ENCODE measurements at places on chromosomes 4 and X. TPM values are rescaled to one million over a fixed set of nuclear protein-coding genes. Genes with fewer than 3 reads are reported as not detected.

GRCh38 chr4:76830612-76830963, 67.4 kb downstream of the SOWAHB start:
- H3K27ac ChIP-seq, result peak overlapping the region; percentile 44
- H3K27me3 ChIP-seq, result no peaks in the 10 kb centered on the region
- H3K4me1 ChIP-seq, result peaks cover 13% of the 10 kb centered on the region
- H3K36me3 ChIP-seq, result no peaks in the 10 kb centered on the region
- DNase-seq, result no peak

GRCh38 chr4:83552083-83552482, 16.2 kb downstream of the GPAT3 start:
- no peaks in the 10 kb centered on the region for H3K36me3 ChIP-seq
- H3K27me3 ChIP-seq, result no peaks in the 10 kb centered on the region
- no peak overlapping the region for H3K27ac ChIP-seq
- no peak for DNase-seq

GRCh38 chrX:2242326-2242725, 258.4 kb downstream of the DHRSX start:
- no peaks in the 10 kb centered on the region for H3K4me1 ChIP-seq
- H3K27ac ChIP-seq, result no peak overlapping the region
- DNase-seq, result no peak
- no peak overlapping the region for H3K4me3 ChIP-seq
- H3K36me3 ChIP-seq, result peaks cover 5% of the 10 kb centered on the region

- no peaks in the 10 kb centered on the region for H3K27me3 ChIP-seq
- DNase-seq, result no peak
- H3K36me3 ChIP-seq, result no peaks in the 10 kb centered on the region
These were observed 348.8 kb downstream of the GBA3 start for GRCh38 chr4:23041501-23041900.

DNA sequence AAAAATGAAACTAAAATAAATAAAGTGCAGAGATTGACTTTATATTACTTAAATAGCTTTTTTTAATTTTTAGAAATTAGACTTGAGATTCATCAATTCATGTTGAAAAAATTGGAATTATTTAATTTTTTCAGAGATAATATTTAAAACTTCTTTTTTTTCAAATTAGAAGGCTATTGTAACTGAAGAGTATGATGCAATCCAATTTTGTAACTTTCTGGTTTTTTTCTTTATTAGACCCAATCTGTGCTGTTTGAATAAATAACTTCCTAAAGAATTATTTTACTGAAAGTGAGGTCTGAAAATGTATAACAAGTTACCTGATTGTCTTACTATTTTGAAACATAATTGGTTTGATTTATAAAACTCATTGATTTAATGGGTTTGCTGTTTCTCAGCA, 200.9 kb downstream of the MAD2L1 start:
- H3K27ac ChIP-seq, result no peak overlapping the region
- H3K4me1 ChIP-seq, result no peaks in the 10 kb centered on the region
- no peak overlapping the region for H3K4me3 ChIP-seq
- no peak for DNase-seq
- H3K27me3 ChIP-seq, result no peaks in the 10 kb centered on the region

DNA sequence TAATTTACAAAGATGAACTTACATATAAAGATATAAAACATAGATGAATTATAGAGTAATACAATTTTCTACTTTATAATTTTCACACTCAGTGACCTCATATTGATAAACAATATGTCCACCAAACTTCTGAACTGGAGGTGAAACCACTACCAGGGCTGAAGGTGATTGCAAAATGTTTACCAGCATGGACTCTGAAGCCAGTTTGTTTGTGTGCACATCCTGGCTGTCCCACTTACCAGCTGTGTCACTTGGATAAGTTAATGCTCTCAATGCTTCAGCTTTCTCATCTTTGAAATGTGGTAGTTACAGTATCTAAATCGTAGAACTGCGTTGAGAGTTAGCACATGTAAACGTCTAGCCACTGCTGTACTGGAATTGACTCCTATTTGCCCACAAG, 392.6 kb downstream of the HNRNPD start:
- no peak overlapping the region for H3K4me3 ChIP-seq
- H3K36me3 ChIP-seq, result no peaks in the 10 kb centered on the region
- H3K27me3 ChIP-seq, result no peaks in the 10 kb centered on the region
- H3K27ac ChIP-seq, result no peak overlapping the region
- H3K4me1 ChIP-seq, result no peaks in the 10 kb centered on the region

DNA sequence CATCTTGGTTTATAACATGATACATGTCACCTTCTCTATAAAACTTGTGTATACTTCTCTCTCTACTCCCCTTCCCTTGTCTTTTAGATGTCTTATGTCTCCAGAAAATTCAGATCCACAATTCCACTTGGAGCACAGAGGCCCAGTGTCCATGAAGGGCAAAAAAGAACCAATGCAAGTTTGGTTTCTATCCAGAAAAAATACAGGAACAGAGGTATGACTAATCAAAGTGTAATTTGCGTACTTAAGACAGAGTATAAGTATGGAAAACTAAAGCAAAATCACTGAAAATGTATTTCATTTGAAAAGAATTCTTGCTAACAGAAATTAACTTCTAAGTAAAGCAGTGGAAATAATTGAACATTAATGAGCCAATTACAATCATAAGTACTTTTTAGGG, 46.2 kb downstream of the GUCY1B1 start:
- no peak overlapping the region for H3K27ac ChIP-seq
- no peaks in the 10 kb centered on the region for H3K4me1 ChIP-seq
- H3K27me3 ChIP-seq, result no peaks in the 10 kb centered on the region
- H3K36me3 ChIP-seq, result peaks cover 79% of the 10 kb centered on the region
- no peak for DNase-seq
- no peak overlapping the region for H3K4me3 ChIP-seq

DNA sequence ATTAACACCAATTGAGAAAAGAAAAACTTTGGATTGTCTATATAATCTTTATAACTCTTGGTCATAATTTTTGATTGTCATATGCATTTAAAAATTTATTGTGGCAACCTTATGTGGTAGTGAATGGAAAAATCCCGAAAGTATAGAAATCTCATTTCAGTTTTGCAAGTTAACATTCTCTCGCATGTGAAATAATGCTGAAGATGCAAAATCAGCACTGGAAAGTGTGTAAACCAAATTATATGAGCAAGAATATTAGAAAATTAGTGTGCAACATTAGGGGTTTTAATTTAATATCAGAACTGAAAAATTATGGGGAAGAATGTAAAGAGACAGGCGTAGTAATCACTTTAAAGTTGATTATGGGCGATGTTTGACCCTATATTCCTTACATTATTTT, 1472.8 kb downstream of the PCDH7 start:
- no peak overlapping the region for H3K27ac ChIP-seq
- no peaks in the 10 kb centered on the region for H3K27me3 ChIP-seq
- no peak overlapping the region for H3K4me3 ChIP-seq
- H3K36me3 ChIP-seq, result no peaks in the 10 kb centered on the region
- no peaks in the 10 kb centered on the region for H3K4me1 ChIP-seq

- H3K4me1 ChIP-seq, result no peaks in the 10 kb centered on the region
- no peak overlapping the region for H3K4me3 ChIP-seq
- H3K27me3 ChIP-seq, result no peaks in the 10 kb centered on the region
- DNase-seq, result no peak
These were observed 39.7 kb downstream of the HMGB2 start for GRCh38 chr4:173294444-173294843.

DNA sequence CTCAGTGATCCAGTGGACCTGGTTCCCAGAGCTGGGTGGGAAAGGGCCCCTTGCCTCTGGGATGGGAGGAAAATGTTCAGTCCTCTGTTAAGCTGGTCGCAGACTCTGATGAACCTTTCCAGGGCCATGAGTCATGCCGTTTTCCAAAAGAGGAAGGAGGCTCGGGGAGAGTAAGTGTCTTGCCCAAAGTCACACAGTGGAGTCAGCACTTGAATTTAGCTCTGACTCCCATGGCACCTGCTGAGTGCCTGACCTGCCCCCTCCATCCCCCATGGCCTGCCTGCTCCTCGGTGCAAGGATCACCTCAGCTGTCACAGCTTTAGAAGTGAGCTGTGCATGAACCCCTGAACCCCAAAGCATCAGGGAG, 14.0 kb upstream of the KIAA0232 start:
- no peaks in the 10 kb centered on the region for H3K27me3 ChIP-seq
- DNase-seq, result no peak
- H3K36me3 ChIP-seq, result no peaks in the 10 kb centered on the region
- H3K4me1 ChIP-seq, result no peaks in the 10 kb centered on the region
- H3K4me3 ChIP-seq, result no peak overlapping the region

DNA sequence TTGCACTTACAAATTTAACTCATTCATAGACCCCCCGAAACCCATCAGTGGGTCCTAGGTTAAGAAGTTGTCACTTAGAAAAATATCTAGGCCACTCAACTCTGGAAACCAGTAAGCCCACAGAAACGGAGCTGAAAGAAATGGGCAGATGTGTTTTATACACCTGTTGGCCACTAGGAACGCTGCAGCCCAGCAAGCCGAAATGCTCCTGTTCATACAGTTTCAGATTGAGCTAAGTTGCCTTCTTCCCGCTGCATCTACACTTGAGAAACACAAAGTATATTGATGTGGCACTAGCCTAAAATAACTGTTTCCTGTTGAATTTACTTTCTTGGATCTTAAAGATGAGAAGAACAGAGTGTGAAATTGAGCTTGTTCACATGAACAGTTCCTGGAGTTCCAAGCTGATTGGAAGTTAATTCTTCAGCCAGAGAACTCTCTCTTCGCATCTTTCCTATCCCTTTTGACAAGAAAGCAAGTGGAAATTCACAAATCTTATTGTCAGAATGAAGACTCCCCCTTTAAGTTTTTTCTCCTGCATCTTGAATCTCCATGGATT, 174.1 kb downstream of the RBMX2 start:
- no peaks in the 10 kb centered on the region for H3K4me1 ChIP-seq
- DNase-seq, result peak; percentile 23
- H3K36me3 ChIP-seq, result no peaks in the 10 kb centered on the region

DNA sequence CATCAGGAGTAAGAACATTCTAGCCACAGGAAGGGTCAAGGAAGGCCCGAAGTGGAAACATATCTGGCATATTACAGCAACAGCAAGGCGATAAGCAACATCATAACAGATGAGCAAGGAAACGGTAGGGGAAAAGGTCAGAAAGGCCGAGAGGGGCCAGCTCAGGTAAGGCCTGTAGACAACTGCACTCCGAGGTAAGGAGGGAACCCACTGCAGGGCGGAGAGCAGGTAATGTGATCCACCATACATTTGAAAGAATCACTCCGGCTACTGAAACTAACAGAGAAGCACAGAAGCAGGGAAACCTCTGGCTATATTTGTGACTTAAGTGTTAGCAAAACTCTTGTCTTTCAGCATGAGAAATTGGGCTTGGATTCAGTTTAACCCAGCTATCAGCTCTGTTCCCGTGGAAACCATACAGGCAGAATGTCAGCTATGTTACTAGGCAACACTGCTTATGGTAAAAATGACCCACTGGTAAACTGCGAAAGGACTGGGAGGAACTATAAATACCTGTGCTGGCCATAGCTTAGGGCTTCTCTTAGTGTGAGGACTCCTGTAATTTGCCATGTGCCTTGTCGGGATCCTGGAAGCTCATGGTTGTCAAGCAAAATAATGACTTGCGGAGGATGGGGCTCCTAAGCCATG, 31.0 kb downstream of the FRYL start:
- DNase-seq, result no peak
- H3K27me3 ChIP-seq, result no peaks in the 10 kb centered on the region
- peaks cover 10% of the 10 kb centered on the region for H3K4me1 ChIP-seq
- H3K36me3 ChIP-seq, result no peaks in the 10 kb centered on the region
- H3K27ac ChIP-seq, result no peak overlapping the region

- no peaks in the 10 kb centered on the region for H3K36me3 ChIP-seq
- no peak overlapping the region for H3K27ac ChIP-seq
- H3K4me3 ChIP-seq, result no peak overlapping the region
These were observed 58.4 kb upstream of the MSANTD1 start for GRCh38 chr4:3190549-3190948.

- no peak for DNase-seq
- H3K27ac ChIP-seq, result peak overlapping the region; percentile 81
- H3K36me3 ChIP-seq, result no peaks in the 10 kb centered on the region
These were observed 1.0 kb upstream of the USP27X start for GRCh38 chrX:49878128-49878833.

Gene RNF212
- total RNA-seq, result 0.35 TPM

Gene EGFL6
- not detected for total RNA-seq

Gene OTC
- not detected for total RNA-seq
